ENCODE measurements at places on chromosomes 7 and 10.

DNA sequence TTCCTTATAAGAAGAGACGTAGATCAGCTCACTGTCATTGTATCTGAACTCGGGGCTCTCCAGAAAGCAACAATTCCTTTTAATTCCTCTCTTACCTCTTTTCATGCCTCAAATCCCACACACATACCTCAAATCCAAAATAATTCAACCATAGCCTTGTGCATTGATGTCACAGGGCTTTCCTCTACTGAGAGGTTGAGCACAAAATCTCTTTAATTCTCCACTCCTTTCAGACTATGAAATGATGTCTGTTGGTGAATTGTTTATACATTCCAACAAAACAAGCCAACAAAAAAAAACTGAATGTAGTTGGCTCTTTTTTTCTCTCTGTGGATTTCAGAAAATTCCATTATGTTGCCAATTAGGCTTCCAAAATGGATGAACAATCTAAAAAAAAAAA lies 53.2 kb downstream of the BPGM start:
- DNase-seq, result no peak

DNA sequence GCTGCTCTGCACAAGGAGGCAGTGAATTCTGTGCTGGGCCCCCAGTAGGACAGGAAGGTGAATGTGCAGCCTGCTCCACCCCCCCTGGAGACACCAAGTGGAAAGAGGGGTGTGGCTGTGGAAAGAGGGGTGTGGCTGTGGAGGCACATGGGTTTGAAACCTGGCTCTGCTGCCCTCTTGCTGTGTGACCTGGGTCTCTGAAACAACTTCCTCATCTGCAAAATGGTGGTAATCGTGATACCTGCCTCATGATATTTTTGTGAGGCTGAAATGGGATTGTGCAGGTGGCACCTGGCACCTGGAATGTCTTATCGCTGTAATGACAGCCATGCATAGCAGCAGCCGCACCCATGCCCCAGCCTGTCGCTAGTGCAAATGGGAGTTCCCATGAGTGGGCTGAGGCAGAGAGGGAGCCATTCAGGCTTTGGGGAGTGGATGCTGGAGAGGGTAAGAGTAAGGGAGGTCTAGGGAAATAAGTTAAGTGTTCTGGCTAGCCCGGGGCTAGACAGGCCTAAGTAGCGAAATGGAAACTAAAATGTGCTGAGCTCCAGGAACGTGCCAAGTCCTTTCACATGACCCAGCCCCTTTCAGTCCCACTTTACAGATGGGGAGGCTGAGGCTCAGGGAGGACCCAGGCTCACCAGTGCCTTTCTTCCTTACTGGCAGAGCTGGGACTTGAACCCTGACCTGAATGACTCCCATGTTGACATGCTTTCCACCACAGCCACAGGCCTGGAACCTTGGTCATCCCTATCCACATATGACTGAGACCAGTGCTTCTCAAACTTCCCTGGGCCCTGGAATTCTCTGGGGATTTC lies 35.0 kb downstream of the C10orf105 start:
- DNase-seq, result no peak

GRCh38 chr7:40760987-40761386 lies 626.2 kb downstream of the SUGCT start:
- no peak for DNase-seq

GRCh38 chr10:51074238-51075028 lies at the start of gene PRKG1:
Gene PRKG1 (plus strand): TSS chr10:51074487.
- no peak for DNase-seq

- DNase-seq, result no peak
Measured at GRCh38 chr10:102581981-102582580, 62.2 kb upstream of the TRIM8 start.

DNA sequence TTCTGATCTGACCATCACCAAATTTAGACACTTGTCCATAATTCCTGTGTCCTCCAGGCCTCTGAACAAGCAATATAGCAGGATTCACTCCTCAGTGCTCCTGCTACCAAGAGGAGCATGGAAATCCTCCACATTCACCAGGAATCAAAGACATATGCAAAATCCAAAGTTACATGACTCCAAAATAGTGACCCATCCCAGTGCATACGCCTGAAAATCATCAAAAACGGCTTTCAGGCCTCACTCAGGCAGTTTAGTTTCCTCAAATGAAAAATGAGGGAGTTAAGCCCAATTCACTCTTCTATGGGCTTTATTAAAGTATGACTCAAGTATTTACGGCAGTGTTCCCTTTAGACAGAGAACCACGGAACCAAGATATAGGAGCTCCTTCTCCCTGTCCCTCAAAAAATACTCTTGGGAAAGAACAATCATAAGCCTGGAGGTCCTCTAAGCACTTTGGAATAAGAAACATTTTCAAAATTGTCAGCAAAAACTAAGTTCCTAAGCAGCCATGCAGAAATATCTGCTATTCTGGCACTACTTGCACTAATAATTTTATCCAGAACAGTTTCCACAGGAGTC lies 240.7 kb downstream of the PARD3 start:
- DNase-seq, result no peak

DNA sequence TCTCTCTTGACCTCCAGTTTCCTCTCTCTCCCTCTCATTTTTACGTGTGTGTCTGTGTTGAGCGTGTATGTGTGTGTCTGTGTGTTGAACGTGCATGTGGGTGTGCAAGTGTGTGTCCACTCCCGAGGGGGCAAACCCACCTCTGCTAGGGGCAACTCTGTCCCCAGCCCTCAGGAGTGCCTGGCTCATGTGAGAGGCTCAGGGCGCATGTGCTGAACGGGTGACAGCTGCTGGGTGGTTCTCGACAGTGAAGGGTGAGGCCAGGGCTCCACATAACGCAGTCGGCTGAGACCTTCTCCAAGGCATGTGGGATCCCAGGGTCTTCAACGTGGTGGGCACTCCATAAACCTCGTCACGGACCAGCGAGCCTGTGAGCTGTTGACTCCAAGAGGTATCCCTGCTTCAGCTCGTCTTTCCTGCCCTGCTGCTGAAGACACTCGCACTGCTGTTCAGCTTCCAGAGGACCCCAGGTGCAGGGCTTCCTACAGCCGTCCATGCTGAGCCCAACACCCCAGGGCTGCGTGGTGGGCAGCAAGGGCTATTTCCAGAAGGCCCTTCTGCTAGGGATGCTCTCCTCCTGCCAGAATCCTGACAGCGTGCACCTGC lies 361.6 kb upstream of the SHH start:
- no peak for DNase-seq

GRCh38 chr7:144407266-144407931 lies 3.9 kb upstream of the NOBOX start:
- DNase-seq, result no peak

GRCh38 chr7:12154119-12154518 lies 57.0 kb upstream of the TMEM106B start:
- no peak for DNase-seq

GRCh38 chr10:87523731-87524130 lies 19.0 kb downstream of the MINPP1 start:
- no peak for DNase-seq

- no peak for DNase-seq
Measured at GRCh38 chr10:113534423-113534822, 18.4 kb upstream of the HABP2 start.

- no peak for DNase-seq
Measured at GRCh38 chr7:84492098-84493034, 297.8 kb upstream of the SEMA3A start.

DNA sequence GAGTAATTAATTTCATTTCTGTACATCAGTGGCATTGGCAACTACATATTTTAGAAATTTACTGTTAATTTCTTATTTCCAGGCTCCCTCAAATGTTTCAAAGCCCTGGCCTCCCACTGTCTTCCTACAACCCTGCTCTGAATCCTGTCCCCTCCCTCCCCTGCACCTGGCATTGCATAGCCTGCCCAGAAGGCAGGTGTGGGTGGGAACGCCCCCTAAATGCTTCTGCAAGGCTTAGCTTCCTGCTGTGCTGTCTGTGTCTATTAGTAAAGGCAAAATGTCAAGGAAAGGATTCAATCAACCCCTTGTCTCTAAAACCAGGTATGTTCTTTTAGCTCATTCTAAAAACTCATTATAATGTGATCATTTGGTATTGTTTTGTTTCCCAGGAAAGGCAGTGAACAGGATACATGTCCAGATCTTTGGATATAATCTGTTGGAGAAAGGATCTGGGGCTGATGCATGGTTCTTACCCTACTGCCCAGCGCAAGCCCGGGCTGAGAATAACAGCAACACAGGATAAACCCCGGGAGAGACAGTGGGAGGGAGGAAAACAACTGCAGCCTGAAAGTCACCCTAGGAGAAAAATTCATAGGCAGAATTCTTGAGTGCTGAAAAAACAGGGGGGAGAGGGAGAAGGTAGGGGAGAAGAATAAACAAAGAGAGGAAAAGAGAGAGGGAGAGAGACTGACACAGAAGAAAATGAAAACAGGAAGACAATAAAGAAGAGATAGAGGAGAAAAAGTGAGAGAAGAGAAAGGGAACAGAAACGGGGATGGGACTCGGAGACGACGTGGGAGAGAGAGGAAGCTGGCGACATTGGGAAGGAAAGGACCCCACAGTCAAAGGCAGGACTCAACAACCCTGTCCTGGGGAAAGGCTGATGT lies 589 bp downstream of the ZNF488 start:
- DNase-seq, result no peak

GRCh38 chr10:106179430-106179829 lies 985.1 kb downstream of the SORCS1 start:
- DNase-seq, result no peak

DNA sequence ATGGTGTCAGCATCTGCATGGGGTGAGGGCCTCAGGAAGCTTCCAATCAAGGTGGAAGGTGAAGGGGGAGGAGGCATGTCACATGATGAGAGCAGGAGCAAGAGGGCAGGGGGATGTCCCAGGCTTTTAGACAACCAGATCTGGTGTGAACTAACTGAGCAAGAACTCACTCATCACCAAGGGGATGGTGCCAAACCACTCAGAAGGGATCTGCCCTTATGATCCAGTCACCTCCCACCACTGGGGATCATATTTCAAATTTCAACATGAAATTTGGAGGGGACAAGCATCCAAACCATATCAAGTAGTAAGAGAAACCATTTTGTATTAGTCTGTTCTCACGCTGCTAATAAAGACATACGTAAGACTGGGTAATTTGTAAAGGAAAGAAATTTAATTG lies 33.6 kb downstream of the THNSL1 start:
- no peak for DNase-seq

GRCh38 chr7:156560075-156560474 lies 80.5 kb upstream of the RNF32 start:
- no peak for DNase-seq

DNA sequence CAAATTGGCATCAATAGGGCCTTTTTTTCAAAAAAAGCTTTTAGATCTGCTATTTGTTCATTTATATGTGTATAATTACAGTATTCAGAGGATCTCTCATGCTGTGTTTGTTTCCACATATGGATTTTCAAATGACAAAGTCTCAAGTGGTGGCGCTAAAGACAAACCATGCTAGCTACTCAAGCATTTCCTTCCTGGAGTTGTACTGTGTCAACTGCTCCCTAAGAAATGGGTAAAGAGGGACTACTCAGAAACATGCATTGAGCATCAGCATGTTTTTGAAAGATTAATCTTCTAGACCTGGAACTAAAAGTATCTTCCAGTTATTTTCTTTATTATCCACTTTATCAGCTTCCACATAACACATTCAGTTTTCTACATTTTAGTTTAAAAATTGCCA lies 12.7 kb downstream of the CNTNAP2 start:
- DNase-seq, result no peak

DNA sequence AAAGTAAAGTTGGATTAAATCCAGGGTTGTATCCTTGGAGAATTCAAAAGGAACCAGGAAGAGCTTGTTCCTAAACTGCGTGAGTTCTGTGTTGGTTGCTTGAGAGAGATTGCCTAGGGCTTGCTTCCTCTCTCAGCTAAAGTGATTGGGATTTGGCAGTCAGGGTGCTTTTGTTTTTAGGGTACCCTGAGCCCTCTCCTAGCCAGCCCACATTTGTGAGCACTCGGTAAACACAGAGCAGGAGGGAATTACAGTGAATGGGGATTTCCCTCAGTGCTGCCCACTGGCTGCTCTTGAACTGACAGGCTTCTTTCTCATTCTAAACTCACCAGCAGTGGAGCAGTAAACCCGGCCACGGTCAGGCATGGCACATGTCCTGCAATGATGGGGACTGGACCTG lies 146.9 kb downstream of the TPST1 start:
- DNase-seq, result no peak

DNA sequence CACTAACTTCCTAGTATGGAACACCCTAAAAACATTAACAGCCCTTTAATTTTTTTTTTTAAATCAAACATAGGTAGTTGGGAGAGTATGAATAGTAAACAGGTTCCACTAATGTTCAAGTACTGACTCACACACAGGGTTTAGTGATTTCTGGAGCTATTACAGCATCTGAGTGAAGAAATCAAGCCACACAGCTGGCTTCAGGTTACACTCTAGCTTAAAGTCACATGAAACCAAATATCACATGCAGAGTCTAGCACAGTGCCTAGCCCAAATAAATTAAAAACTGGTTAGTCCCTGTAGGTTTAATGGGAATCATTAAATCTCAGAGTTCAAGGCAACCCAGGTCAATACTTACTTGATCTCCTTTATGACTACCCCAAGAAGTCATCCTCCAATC lies 11.6 kb downstream of the PANK1 start:
- no peak for DNase-seq

GRCh38 chr7:142873281-142873784 lies 12.2 kb downstream of the TRPV6 start:
- DNase-seq, result no peak

GRCh38 chr10:29689001-29689400 lies 54.2 kb upstream of the SVIL start:
- DNase-seq, result no peak

- DNase-seq, result no peak
Measured at GRCh38 chr10:116276981-116277380, 4.0 kb upstream of the GFRA1 start.

DNA sequence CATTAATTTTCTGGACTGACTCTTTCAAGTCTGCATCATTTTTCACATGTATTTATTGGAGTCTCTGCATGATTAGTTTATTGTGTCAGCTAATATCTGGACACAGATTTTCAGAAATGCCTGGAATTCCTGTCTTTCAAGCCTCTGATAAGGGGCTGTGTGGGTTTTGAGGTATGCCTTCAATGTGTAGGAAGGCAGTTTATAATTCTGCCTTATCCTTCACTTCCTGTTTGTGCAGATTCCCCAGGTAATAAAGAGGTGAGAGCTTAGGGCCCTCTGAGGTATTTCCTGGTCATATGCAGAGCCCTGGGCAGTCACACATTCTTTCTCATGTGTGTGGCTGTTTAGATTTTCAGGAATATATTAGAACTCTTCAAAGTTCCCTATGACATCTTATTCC lies 79.4 kb upstream of the PRKCQ start:
- no peak for DNase-seq

DNA sequence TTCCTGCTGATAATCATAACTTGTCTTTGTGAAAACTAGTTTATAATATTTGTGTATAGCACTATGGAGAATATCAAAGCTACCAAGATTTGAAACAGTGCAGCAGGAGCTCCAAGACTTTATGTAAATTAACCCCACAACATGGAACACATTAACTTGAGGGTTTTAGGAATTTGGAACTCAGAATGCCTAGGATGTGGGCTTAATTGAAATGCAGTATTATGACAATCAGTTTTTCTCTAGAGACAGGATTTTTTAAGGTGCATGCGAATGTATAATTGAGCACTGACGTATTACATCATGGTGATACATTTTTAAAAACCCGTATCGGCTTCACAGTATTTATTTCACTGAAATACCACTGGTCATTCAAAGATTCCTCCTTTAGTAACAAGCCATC lies 313.1 kb upstream of the DGKB start:
- DNase-seq, result no peak
